ENCODE measurements at places on chromosomes 6 and 20.

DNA sequence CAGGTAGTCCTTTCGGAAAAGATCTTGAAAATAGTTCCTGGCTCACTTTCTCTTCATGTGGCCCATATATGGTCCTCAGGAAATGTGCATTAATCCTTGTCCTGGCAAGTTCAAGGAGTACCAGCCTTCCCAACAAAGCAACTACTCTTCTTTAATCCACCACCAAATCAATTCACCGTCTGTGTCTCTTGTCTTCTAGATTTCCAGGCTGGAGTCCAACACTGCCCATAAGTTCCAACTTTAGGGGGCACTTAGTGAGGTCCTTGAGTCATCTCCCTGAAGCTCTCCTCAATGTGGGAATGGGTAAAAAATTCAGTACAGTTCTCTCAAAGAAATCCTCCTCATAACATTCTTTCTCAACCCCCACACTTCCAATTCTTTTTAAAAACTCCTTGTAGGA is 6.9 kb upstream of the DAAM2 start:
- DNase-seq, result no peak

DNA sequence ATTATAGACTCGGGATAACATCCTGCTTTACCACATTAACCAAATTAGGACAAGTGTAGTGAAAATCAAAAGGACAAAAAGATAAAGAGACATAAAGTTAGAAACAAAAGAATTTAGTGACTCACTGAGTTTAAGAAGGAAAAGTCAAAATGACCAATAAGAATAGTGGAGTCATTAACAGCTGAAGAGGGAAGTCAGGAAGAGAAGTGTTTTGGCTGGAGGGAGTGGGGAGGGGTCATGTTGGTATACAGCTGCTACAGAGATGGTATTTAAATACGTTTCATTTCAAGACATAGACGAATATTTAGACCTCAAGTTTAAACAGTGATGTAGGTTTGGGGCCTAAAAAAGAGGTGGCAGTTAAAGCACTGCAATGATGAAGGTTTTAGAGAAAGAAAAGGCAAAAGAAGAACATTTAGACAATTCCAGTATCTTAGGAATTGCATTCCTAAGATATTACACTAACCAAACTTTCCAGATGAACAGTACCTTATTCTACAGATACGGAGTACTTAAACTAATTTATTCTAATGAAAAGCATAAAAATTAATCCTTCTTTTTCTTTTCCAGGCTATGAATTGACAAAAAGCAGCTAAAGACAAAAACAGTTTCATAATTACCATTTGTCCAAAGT is 10.6 kb downstream of the FKBP5 start:
- no peak for DNase-seq

- DNase-seq, result no peak
Observed at GRCh38 chr6:130583268-130583667, 217.5 kb downstream of the TMEM200A start.

- no peak for DNase-seq
Observed at GRCh38 chr6:166087246-166087645, 80.4 kb downstream of the TBXT start.

DNA sequence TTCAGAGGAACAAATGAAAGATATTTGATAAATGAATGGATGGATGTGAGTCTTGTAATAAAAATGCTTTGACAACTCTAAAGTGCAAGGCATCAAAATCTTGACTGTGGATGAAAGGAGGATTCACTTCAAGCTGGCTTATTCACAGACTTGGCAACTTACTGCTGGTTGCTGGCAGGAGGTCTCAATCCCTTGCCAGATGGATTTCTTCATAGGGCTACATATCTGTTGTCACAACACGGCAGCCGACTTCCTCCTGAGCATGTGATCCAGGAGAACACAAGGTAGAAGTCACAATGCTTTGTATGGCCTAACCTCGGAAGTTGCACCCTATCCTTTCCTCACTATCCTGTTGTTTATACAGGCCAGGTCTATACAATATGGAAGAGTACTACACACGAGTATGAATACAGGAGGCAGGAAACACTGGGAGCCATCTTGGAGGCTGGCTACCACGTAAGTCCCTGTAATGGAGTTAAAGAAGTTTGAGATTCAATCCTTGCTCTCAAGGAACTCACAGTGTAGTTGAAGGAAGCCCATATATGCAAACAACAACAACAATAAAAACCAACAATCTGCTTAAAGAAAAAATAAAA is 97.9 kb downstream of the ID4 start:
- DNase-seq, result no peak

DNA sequence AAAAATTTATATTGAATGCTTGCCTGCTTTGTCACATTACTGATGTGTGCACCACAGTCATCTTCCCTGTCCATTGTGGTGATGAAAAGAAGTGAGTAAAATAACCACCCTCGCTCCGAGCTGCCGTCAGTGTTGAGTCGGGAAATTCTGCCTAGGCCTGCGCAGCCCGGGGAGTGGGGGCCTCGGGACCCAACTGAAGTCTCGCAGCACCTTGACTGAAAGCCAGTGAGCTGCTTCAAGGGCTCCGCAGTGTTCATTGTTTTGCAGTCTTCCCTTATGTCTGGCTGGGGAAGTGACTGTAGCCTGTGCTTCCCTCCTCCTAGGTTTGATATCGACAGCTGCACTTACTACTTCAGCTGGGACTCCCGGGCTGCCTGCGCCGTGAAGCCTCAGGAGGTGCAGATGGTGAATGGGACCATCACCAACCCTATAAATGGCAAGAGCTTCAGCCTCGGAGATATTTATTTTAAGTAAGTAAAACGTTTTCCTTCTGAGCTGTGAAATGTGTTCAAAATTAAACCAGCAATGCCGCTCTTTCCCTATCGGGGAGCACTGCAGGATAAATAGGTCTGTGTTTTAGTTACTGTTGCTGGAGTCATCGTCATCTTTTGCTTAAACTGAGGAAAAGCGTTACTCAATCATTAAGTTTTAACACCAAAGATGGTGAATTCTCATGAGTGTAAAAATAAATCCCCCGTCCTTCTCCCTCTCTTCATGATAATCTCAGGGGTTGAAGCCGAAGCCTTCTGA is 32.7 kb upstream of the SLC22A1 start:
- no peak for DNase-seq

- no peak for DNase-seq
Observed at GRCh38 chr6:33841070-33841469, 37.3 kb upstream of the MLN start.

GRCh38 chr20:15673206-15673605 is 900.0 kb downstream of the KIF16B start:
- no peak for DNase-seq

GRCh38 chr6:97437087-97437486 is 154.1 kb upstream of the MMS22L start:
- DNase-seq, result no peak

DNA sequence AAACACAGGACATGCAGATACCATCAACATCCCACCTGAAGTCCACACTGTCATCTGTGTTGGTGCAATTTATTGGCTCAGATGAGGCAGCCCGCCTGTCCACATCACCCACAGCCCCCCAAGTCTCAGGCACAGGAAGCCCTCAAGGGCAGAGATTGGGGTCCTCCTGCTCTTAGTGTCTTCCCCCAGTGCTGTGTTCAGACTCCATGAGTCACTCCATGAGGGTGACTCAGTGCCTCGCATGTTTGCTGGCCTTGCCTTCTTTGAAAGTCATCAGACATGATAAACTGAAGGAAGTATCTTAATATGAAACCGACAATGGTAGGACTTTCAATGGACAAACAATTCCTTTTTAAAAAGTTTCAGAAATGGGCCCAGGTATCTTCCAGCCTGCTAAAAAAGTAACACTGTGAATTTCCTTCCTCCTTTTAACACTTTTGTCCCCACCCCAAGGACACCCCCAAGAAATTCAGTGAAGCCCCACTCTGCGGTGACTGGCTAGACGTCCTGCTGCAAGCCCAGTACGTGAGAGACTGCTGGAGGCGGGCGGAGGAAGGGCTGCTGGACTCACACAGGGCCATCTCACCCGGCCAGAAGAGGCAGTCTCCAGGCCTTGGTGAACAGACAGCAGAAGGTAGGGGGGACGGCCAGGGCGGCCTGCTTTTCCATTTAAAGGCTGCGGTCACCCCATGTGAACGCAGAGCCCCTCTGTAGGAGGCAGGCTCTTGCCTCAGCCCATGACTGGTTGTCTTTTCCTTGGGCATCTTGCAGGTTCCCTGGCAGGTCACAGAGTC is 43.0 kb upstream of the KCNK16 start:
- DNase-seq, result peak; percentile 25

DNA sequence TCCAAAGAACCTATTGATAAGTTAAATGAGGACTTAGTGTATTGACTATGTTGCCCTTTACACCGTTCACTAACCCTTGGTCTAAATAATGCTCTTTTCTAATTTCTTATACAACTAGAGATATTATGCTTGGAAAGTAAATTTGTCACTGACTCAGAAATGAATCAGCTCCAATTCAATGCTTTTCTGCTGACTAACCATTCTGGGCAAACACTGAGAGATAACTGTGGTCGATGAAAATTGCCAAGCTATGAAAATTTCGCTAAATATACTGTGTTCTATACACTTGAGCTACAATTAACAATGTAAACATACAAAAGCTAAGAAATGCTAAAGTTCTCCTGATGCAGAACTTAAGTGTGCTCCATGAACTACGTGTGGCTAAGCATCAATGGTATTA is 23.1 kb upstream of the FBXO9 start:
- DNase-seq, result no peak

DNA sequence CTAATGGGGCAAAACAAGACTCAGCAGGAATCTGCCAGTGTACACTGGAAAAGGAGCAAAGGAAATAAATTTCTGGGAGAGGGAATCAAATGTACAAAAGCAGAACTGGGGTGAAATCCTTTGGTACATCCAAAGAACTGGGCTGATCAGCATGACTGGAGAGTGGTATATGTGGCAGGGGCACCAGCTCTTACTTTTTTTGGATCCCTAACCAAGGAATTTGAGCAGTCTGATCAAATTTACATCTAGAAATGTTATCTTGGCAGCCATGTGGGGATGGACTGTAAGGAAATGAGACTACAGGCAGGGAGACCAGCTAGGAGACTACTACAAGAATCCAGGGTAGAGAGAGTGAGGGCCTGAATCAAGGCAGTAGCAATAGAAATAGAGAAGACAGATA is 1.2 kb upstream of the ZSCAN31 start:
- no peak for DNase-seq

DNA sequence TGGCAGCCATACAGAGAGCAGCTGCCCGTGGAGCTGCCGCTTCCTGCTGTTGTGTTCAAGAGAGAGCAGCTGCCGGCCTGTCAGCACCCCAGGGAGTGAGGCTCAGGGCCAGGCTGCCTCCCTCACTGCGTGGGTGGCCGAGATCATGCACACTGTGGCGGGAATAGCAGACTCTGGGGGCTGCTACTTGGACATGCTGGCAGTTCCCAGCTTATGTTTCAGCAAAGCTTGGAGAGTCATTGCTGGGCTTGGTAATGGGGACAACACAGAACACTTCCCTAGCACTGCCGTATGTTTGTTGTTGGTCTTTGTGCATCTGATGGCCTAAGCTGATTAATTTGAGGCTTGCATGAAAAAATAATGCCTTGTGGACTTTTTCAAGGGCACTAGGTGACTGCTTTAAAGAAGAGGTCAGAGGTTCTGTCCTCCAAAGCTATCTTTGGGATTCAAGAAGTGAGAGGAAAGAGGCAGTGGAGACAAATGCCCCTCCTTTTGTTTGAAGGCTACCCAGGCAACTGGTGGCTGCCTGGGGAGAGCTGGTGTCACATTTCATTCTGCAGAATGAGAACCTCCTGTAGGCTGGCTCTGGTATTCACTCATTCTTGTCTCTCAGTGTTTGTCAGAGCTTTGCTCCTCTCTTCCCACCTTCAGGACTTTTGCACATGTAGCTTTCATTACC is 18.8 kb downstream of the MRAP2 start:
- DNase-seq, result no peak

- DNase-seq, result no peak
Observed at GRCh38 chr6:8525370-8525769, 90.0 kb upstream of the SLC35B3 start.

- DNase-seq, result no peak
Observed at GRCh38 chr6:32854376-32855178, 585 bp downstream of the PSMB9 start.

DNA sequence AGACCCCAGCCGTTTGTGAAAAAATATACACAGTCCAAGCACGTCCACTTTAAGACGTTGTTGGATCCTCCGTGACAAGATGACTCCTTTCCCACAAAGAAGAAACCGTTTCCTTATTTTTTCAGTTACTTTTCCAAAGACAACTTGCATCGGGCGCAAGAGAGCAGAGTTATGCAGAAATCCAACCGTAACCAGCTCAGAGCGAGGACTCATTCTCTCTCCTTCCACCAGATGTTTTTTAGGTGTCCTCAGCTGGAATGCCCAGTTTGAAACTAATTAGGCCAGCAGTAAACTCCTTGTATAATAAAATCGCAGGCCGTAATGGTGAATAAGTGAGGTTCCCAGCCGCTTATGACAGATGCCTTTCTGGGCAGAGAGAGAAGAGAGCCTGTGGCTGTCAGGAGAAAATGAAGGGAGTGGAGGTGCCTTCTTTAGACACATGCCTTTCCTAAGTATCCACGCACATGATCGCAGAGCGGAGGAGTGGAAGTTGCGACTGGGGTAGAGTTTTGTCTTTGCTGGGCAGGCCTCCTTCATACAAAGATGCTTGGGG is 2.8 kb downstream of the EYA2 start:
- no peak for DNase-seq

GRCh38 chr6:15672291-15672690 is 9.5 kb upstream of the DTNBP1 start:
- DNase-seq, result no peak

GRCh38 chr6:139418481-139419132 is 44.2 kb upstream of the CITED2 start:
- DNase-seq, result no peak

GRCh38 chr6:117557951-117558350 is 44.4 kb downstream of the GOPC start:
- DNase-seq, result no peak

DNA sequence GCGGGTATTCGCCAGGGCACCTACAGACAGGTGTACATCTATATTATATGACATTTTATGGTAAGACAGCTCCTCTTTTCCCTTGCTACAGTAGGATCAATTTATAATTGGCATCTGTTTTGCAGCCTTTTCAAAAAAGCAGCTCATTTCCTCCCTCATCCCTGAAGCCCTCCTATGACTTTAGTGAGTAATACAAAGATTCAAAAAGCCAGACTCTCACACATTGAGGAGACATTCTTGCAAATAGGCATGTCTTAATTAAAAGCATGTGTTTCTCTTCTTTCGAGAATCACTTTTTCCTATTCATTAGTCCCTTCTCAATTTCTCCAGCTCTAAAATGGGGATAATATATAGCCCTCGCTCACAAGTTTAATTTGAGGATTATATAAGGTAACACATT is 283.4 kb downstream of the TBC1D7 start:
- DNase-seq, result no peak

GRCh38 chr20:49608752-49609670 is 41.1 kb upstream of the PTGIS start:
- DNase-seq, result peak; percentile 56

GRCh38 chr6:111714416-111715270 is 109.0 kb upstream of the TRAF3IP2 start:
- no peak for DNase-seq

DNA sequence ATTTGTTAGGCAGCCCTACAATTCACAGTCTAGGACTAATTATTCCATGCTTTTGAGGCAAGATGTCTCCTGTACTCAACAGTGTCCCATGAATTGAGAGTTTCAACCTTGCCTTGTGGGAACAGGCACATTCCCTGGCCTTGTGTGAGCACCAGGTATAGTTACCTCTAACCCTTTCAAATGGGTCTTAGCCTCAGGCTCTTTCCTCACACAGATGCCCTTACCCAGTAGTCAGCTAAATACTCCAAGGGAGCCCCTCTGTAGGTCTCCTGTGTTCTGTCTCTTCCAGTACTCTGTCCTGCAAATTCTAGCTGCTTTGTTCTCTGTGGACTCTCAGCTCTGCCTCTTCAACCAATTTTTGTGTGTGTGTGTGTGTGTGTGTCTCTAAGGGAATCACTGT is 135.3 kb downstream of the ZFAND3 start:
- DNase-seq, result no peak

All from T1000 (cell line).